ENCODE measurements at places on chromosomes 3 and 15.
A peak's percentile ranks its signal among the peaks of the same experiment; 100 is the strongest.

GRCh38 chr3:167823738-167824137 lies 88.2 kb downstream of the SERPINI1 start:
- DNase-seq, result no peak

DNA sequence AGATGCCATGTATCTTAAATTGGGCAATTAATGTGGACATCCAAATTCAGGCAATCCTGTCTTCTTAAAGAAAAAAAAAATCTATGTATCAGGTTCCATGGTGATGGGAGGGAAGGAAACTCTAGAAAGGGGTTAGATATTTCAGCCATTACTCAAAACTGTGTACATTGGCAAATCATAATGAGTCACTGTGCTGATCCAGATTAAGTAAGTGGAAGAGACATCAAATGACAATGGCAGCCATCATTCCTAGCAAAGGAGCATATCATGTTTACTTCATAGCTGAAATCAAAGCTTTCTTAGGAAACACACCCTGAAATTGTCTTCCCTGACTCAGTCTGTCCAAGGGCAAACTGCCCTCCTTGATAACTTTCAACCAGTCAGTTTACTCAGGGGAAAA lies 713.3 kb upstream of the GBE1 start:
- no peak for DNase-seq

GRCh38 chr15:71463156-71463665 lies 347.1 kb upstream of the NR2E3 start:
- no peak for DNase-seq

DNA sequence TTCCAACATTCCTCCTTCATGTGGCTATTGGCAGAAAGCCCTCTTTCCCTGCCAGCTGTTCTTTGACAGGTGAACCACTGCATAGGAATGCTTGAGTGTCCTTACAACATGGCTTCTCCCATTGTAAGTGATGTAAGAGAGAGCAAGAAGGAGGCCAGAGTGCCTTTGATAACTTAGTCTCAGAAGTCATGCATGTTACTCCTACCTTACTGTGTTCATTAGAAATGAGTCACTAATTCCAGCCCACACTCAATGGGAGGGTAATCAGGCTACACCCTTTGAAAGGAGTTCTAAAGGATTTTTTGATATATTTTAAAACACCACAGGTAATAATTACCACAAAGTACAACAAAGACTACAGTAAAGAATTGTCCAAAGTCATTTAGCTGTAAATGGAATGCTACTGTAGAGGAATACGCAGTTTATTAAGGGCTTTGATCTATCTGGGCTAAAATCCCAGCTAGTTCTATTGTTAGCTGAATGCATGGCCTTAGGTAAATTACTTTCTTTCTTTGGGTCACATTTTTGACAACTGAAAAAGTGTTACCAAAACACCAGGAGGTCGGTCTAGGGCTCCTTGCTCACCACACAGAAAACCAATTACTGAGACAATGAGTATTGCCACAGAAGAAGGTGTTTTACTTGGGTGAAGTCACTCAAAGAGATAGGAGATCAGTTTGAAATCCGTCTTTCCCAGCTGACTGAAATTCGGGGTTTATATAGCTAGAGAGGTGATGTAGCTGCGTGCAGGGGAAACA lies 154.9 kb downstream of the GRM7 start:
- DNase-seq, result no peak

- DNase-seq, result no peak
Observed at GRCh38 chr15:96097661-96098060, 232.8 kb upstream of the NR2F2 start.

DNA sequence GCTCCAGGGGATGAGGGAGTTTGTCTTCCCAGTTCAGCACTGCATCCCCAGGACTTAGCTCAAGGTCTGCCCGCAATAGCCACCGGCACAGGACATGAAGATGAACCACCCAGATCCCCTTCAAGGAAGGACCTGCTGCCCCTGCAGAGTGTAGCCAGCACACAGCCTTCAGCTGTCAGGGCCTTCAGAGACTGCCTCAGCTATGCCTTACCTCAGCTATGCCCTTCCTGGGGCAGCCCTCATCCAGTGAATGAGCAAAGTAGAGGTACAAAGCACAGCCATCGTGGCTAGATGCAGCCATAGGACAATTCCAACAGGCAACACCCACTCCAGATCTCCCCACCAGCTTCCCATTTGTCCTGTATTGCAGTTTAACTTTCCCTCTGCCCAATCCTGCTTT lies 291.2 kb upstream of the STT3B start:
- DNase-seq, result no peak

DNA sequence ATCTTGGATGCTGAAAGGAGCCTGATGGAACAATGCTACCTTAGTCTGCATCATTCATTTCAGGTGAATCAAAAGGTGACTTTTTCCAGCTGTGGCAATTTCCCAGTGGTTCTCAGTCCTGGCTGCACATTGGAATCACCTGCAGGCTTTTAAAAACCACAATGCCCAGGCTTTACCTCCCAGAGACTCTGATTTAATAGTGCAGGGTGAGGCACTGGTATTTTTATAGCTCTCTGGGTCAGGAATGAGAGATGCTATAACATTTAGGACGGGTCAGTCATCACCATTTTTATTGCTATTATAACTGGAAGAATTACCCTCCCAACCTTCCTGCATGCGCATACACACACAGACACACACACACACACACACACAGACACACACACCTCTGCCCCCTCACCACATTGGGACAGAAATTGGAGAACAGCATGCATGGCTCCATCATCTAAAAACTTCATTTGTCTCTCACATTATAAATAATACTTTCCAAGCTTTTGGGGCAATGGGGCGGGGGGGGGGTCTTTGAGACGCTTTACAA lies 41.1 kb downstream of the LARP6 start:
- DNase-seq, result no peak

DNA sequence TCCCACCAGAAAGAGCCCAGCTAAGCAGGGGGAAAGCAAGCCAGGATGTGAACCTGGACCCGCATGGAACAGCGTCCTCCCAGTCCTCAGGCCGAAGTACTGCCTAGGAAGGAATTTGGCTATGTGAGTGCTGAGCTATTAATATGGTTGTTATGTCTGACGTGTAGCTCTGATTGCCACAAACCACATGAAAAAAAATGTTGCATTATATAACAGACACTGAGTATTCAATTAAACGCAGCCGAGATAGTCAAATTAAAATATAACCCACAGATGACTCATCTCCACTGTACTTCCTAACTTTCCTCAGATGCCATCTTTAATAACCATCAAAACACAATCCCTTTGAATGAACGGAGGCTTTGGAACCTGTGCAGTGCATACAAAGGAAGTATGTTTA lies 111.1 kb downstream of the GABRB3 start:
- DNase-seq, result no peak

DNA sequence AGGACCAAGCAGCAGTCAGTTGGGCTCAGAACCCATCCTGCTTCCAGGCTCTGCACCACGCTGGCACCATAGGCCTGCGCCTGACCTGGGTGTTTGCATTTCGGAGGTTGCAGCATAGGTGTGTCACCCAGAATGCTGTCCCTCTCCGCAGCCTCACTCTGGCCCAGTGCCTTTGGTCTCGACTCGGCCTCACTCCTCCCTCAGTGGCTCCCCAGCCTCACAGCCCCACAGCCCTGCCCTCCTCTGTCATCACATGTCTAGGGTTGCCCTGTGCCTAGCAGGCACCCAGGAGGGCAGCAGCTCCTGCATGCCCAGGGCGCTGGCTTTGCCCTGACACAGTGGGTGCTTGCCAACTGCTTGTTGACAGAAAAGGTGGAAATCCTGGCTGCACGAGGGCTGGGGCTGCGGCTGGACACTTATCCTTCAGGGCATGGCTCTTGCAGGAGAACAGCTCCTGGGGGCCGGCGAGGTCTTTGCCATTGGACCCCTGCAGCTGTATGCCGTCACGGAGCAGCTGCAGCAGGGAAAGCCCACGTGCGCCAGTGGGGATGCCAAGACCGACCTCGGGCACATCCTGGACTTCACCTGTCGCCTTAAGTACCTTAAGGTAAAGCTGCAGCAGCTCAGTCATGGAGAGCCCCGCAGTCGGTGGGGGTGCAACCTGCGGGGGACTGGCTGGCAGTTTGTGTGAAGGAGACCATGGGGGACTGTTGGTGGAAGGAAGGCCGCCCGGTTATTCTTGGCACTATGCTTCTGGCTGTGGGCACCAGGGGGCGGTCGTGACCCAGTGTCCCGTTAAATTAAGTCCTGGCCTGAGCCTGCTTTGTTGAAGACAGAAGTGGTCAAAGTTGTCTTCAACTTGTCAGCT lies 16.2 kb downstream of the NISCH start:
- peak; percentile 44 for DNase-seq

DNA sequence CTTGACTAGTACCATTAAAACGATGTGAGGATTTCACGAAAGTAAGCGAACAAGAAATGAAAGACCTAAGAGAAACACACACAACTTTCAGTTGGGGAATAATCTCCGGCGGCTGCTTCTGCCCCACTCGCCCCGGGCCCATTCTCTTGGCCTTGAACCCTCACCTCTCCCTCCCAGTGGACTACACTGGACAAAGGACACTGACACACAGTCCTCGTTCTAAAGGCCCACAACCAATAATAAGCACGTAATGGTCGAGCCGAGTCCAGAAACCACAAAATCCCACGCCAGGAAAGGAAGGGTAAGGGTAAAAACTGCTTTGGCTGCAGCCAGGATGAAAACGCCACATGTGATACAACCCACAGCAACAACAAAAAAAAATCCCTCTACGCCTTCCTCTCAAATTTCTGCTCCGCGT lies 469 bp downstream of the ZNF770 start:
- DNase-seq, result no peak

DNA sequence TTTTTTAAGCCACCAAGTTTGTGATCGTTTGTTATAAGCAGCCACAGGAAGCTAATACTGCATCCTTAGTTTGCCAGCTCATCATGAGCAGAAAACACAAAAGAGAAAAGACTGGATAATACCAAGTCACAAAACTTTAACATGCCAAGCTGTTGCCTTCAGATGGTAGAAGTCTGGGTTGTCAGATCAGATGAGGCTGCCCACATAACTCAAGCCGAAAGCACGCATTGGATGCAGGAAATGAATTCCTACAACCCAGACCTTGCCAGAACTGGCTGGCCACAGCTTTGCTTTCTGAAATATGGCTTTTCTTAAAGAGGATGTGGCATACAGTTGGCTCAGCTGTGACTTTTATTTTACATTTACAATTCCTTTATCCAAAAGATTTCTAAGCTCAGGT lies 118.3 kb upstream of the NEO1 start:
- no peak for DNase-seq

DNA sequence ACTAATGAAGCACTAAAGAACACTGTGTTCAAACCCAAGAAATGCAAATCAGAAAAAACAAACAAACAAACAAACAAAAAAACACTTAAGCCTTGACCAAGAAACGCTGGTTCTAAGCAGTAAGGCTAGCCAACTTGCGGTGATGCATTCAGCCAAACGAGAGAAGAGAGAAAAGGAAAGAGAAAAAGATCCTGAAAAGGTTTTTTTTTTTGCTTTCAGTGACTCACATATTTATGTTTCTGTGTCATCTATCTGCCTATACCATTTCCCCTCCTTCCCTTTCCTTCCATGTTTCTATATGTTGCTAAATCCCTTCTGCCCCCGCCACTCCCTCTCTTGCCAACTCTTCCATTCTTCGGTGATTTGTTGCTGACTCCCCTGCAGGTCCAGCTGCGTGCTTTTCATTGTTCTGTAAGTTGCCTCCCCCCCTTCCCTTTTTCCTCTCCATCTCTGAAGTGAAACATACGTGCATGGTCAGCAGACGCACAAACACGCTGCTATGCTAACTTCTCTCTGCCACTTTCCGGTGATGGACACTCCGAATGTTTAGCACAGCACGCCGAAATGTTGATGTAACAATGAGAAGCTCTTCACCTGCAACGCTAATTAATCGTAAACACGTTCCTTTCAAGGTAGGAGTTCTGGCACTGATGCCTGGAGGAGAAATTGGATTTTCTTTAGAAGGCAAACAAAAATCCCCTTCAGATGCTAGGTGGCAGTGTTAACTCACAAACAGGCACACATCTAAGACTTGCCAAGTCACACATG lies 154.4 kb downstream of the TUSC7 start:
- DNase-seq, result no peak

DNA sequence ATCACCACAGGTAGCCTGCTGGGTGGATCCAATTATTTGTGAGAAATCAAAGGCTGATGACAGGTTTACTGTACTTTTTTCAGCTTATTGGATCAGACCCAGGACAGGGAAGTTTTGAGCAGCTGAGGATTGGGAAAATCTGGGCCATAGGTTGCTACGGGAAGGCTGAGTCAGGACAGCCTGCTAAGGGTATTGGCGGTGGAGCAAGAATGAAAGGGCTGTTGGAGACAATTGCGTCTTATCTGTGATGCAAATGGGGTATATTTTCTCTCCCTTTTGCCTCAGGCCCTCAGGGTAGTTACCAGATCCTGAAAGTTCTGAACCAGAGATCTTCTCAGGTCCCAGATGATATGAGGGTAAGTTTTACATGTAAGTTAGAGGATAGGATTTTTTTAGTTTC lies 317.7 kb downstream of the EDEM1 start:
- no peak for DNase-seq

DNA sequence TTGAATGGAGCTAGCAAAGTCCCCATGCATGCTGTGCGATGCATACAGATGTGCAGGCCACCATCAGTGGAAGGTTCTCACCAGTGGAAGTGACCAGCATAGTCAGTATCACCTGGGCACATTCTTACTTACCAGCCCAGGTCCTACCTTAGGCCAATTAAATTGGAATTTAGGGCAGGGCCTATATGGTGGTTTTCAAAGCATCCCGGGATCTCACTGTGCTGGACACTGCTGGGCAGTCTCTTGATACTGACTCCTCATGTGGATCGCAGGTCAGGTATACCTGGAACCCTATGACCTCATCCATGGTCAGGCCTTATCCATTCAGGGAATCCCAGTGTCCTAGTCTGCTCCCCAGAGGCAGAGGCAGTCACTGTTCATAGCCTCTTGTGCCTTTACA lies 336.6 kb upstream of the NR2E3 start:
- no peak for DNase-seq

- no peak for DNase-seq
Observed at GRCh38 chr3:62149962-62150361, 223.4 kb downstream of the FEZF2 start.

DNA sequence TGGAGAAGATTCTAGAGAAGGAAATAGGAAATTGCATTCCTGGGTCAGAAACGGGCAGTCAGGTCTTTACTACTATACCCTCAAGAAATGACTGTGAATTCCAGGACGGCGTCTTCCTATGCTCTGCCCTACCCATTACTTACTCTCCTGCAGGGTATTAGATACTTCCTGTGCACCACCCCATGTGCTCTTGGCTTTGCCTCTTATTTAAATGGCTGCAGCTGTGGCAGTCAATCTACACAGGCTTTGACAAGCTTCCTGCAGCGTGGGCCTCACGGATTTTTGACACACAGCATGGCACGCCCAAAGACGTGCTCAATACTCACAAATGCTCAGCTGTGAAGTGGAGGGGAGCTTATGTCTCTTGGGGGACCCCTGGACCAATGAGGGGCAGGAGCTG lies 206.1 kb downstream of the SV2B start:
- no peak for DNase-seq

DNA sequence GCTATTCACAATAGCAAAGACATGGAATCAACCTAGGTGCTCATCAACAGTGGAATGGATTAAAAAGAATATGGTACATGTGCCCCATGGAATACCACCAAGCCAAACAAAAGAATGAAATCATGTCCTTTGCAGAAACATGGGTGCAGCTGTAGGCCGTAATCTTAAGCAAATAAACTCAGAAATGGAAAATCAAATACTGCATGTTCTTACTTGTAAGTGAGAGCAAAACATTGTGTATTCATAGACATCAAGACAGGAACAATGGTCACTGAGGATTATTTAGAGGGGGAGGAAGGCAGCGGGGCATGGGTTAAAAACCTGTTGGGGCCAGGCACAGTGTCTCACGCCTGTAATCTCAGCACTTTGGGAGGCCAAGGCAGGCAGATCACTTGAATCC lies 304.7 kb upstream of the ROBO2 start:
- DNase-seq, result no peak
